ENCODE measurements at places on chromosomes 5 and 9.

GRCh38 chr5:138425079-138425478 is 13.8 kb upstream of the REEP2 start:
- no peak for DNase-seq

GRCh38 chr9:76571288-76571687 is 112.3 kb downstream of the GCNT1 start:
- DNase-seq, result no peak

- DNase-seq, result no peak
Measured at GRCh38 chr5:146548781-146549449, 32.9 kb upstream of the GPR151 start.

DNA sequence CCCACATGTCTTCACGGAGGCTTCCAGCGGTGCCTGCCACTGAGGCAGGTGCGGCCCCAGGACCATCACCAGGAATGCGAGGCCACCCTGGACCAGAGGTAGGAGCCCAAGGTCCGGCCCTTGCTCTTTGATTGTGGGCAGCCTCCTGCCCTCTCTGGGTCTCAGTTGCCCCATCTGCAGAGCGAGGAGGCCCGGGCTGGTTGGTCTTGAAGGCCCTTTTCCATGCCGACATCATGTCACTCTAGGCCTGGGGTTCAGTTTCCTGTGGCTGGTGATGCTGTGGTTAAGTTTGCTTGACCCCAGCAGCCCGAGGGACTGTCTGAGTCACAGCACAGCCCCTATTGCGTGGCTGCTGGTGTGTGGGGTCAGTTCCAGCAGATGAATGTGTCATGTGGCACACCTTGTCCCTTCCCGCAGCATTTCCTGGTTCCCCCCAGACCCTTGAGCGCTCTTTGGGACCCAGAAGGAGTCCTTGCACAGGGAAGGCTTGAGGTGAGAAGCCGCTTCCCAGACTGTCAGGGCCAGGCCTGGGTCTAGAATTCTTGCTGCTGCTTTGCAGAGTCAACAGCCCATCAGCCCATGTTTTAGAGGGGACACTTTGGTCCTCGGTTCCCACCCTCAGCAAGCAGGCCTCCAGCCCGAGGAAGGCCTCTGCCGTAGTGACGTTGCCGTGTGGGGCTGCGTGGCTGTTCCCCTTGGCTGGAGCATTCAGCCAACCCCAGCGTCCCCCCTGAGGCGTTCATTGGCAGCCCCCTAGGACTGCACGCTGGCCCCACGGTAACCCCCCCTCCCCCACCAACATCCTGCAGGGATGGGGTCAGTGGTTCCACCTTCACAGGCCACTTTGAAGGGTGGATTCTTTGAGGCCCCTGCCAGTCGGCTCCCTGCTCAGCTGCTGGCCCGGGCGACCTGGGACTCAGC is 31.0 kb upstream of the HMCN2 start:
- no peak for DNase-seq

- DNase-seq, result no peak
Measured at GRCh38 chr5:143229896-143230675, 173.4 kb downstream of the NR3C1 start.

DNA sequence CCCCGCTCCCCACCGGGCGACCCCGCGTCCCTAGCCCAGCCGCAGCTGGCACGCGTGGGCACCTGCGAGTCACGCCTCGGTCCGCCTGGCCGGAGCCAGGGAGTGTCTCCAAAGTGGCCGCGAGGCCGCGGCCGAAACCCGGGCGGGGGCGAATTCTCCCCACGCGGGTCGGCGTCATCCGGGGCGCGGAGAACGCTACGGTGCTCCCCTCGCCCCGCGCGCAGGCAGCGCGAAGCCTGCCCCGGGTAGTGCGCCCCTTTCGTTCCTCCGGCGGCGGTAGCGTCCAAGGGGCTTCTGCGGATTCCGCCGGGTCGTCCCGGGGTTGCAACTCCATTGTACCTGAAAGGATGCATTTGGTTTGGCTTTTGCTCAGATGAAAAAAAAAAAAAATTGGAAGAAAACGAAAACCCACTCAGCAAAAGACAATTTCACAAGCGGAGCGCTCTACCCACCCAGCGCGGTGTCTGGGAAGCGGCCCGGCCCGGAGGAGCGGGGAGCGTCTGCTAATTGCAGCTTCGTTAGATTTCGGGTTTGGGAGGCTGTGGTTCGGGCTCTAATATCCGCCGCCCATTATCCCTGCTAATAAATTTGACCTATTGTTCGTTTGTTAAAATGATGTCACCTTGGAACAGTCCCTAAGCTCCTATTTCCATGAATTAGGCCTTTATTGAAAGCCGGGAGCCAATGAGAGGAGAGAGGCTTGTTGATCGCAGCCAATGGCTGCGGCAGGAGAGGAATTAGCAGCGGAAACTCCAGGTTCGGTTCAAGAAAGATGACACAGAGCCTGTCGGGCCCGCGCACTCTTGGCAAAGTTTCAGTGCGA is at the start of gene TLX3:
Gene TLX3 (plus strand): TSS at position 796 of the 823 bp plus-strand sequence. CDS start 118 bp downstream, outside the sequence.
- DNase-seq, result no peak

DNA sequence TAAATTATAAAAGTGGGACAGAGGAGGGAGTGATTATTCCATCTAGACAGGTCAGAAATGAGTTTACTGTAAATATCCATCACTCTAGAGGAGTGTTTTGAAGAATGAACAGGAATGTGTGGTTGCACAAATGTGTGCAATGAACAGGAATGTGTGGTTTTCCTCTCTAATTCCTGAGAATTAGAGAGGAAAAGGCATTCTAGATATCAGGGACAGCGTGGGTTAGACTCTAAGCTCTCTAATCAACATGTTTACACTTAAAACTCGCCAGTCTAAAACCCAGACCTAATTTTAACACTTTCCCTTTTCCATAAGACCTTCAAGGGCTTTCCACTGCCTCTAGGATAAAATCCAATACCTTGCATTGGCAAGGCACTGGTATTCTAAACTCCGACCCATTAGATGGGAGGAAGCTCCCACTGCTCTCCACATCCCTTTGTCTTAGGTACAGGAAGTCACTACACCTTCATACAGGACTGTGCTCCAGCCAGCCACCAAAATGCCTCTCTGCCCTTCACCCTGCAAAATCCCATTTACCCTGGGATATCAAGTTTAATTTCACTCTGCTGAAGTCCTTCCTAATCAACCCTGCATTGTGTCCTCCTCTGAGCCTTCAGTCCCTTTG is 67.9 kb downstream of the NFIB start:
- DNase-seq, result no peak

DNA sequence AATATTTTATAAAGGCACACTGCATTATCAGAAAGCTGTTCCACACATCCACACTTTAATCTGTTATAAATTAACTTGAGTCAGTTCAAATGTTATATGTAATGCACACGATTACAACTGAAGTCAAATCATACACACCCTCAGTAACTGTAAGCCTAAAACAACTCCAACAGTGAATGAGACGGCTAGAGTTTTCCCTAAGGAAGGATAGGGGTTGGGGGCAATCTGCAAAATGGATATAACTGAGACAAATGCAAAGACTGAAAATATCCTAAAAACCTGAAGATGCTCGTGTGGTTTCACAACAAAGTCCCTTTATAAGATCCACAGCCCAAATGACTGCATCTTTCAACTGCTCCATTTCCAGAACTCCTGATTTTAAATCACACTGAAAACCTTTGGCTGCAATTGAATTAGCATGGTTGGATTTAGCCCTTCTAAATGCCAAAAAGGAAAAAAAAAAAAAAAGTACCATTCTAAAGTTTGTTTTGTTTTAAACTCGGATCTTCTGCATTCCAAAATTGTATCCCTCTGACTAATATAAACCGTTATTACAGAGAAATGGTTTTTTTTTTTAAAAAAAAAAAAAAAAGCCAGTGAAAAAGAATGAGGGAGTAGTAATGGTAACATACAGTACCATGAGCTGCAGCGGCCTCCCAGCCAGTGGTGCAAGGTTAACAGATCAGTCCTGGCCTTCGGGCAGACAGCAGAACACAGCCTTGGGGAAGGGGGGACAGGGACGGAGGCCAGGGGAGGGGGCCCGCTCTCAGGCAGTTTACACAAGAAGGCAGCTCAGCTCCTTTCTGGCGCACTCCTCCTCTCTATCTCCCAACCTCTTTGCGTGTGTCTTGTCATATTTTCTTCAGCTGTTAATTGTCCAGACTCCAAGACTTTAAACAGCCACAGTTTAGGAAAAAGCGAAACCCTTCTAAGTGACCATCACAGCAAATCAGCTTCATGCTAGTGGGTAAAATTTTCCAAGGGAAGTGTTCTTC is 166.1 kb downstream of the BNC2 start:
- DNase-seq, result no peak

- DNase-seq, result no peak
Measured at GRCh38 chr9:125507226-125507625, 199.8 kb downstream of the MAPKAP1 start.

- DNase-seq, result no peak
Measured at GRCh38 chr9:135066291-135066690, 21.2 kb upstream of the OLFM1 start.

DNA sequence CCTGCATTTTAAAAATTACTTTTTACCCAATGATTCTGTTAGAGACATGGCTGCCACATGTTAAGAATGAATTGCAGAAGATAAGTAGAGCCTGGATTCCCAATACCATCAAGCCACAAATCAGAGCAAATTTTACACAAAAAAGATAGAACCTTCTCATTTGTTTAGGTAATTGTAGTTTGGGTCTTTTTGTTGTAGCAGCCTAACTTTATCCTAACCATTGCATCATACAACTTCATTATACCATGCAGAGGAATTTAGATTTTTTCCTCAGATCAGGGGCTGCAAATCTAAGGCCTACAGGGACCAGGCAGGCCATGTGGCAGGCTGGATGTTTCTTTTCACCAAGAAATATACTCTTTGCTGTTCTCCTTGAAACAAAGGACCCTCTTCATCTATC is 34.6 kb downstream of the NKX2-5 start:
- no peak for DNase-seq

GRCh38 chr9:96386157-96386556 is 2.6 kb upstream of the SLC35D2 start:
- DNase-seq, result no peak

GRCh38 chr5:59003641-59004040 is 420.8 kb downstream of the RAB3C start:
- DNase-seq, result no peak

DNA sequence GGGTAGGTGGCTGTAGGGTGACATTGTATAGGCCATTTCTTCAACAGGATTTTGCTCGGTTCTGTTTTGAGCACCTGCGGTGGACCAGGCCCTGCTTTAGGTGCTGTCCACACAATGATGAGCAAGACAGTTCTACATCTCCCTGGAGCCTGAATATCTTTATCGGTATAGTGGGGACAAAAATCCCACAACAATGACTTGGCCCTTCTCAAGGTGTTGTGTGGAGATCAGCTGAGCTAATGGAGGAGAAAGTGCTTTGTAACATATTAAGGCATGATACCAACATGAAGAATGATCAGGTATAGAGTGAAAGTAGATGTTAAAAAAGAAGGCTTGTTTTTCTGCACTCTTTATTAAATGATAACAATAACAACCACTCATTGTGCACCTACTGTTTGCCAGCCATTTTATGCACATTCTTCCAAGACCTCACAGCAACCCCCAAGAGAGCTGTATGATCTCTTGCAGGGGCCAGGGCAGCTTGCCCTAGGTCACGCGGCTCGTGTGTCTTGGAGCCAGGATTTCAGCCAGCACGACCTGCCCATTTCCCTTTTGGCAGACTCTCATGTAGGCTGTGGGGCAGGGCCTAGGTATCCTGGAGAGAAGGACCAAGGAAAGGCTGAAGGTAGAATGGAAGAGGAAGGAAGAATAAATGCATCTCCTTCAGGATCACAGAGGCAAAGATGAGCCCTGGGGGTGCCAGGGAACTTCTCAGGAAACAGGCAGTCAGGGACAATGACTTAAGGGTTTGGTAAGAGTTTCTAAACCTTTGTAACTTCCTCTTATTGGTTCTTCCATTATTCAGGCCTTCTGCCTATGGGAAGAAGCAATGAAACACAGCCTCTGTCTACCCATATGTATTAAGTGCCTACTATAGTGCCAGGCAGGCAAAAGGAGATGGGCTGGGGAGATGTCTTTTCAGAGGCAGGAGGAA is 50.0 kb upstream of the PPARGC1B start:
- DNase-seq, result no peak

- DNase-seq, result no peak
Measured at GRCh38 chr9:91207729-91208418, 153.8 kb downstream of the AUH start.

DNA sequence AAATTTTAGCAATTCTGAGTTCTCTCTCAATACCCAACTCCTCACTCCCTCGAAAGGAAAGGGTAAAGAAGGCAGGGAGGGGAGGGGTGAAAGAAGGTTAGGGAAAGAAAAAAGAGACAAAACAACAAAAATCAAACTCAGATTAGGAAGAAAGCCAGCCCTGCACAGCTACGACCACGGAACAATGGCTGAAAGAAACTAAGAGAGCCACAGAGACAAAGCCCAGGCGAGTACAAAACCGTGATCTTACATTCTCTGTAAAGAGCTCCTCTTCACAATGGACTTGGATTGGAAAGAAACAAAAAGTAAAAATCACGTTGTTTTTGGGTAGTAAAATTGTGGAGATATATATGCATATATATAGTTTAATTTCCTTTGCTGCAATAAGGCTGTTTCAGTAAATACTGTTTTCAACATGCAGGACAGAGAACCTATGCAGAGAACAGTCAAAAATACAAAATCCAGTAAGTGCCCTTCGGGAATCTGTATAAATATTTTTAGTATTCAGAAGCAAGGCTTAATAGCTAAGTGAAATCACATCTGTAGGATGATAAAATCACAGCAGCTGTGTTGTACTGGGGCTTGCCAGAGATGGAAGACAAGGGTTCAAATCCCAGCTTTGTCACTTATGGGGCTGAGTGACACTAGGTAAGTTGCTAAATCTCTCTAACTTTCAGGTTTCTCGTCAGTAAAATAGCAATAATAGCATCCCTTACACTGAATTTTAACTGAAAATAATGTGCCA is 16.9 kb downstream of the PSMB7 start:
- DNase-seq, result no peak

GRCh38 chr9:35103660-35104191 is 795 bp upstream of the STOML2 start:
- DNase-seq, result no peak

DNA sequence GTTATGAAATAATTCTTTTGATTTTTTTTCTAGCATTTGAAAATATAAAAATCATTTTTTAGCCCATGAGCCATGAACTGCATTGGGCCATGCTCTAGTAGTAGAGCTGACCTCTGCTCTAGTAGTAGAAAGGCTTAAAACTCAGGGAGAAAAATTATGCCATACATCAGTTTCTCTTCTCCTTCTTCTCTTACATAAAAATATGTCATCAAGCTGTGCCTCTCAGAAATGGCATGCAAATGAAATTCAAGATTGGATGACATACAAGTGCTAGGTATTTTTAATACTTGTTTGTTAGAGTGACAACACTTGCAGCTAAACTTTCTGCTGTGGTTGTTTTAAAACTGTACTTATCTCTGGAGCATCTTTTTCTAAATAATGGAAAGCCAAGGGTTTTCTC is 42.1 kb upstream of the TMOD1 start:
- no peak for DNase-seq

- no peak for DNase-seq
Measured at GRCh38 chr5:1104327-1105006, 7.4 kb downstream of the SLC12A7 start.
